ENCODE measurements at places on chromosomes 7 and 10.

- no peak for DNase-seq
Observed at GRCh38 chr10:114256008-114256765, 17.1 kb downstream of the VWA2 start.

DNA sequence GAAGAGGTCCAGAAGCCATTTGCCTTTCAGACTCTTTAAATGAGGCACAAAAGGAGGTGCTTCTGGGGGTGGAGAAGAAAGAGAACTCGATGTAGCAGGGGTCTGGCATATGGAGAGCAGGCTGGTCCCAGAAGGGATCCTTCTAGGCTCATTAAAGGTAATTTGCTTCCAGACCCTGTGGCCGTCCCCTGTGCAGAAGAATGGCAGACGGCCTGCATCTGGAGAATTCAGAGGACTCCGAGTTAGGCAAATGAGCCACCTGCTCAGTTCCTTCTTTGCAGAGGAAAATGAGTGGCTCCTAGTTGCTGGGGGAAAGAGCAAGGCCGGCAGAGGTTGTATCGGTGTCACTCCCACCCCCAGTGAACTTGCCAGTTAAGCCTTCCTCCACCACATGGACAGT, 73.8 kb upstream of the FAM180A start:
- no peak for DNase-seq

DNA sequence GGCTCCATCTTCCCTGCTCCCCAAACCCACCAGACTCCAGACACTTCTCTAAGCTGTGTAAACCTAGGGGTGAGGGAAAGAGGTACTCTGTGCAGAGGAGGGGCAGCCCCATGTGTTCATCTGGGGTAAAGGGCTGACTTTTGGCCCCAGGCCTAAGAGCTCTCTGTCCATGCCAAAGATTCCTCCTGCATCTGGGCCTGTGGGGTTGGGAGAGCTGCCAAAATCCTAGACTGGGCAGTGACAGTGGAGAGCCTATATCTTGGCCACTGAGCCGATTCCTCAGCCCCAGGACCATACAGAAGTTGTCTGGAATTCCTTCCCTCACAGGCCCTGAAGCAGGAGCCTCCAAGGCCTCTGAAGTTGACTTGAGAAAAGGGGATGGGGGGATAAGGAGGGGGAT, 25.3 kb upstream of the LEP start:
- DNase-seq = no peak

DNA sequence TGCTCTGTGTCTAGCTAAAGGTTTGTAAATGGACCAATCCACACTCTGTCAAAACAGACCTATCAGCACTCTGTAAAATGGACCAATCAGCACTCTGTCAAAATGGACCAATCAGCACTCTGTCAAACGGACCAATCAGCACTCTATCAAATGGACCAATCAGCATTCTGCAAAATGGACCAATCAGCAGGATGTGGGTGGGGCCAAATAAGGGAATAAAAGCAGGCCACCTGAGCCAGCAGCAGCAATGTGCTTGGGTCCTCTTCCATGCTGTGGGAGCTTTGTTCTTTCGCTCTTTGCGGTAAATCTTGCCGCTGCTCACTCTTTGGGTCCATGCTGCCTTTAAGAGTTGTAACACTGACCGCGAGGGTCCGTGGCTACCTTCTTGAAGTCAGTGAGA, 740.5 kb upstream of the POM121L12 start:
- no peak for DNase-seq

DNA sequence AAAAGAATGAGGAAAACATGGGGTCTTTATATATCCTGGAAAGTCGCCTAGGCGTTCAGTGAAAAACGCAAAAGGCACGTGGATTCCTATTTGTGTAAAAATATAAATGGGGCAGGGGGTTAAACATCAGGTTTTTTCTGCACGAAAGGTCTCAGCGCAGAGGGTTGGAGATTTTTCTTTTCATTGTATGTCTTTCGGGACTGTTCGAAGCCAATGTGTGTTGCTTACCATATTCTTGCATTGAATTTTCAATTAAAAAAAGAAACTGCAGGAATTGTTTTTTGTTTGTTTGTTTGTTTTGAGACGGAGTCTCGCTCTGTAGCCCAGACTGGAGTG, 169.2 kb downstream of the UBE2H start:
- no peak for DNase-seq

Measured in stimulated activated CD4-positive, alpha-beta T cell treated with anti-CD3 and anti-CD28 coated beads, Interleukin-1b, Interleukin-23, amount 100 ng/mL, for 1 hour (primary cell).